ENCODE measurements at places on chromosomes 11 and 22.

GRCh38 chr11:34488855-34489557 is 24.6 kb downstream of the ELF5 start:
- DNase-seq: no peak

DNA sequence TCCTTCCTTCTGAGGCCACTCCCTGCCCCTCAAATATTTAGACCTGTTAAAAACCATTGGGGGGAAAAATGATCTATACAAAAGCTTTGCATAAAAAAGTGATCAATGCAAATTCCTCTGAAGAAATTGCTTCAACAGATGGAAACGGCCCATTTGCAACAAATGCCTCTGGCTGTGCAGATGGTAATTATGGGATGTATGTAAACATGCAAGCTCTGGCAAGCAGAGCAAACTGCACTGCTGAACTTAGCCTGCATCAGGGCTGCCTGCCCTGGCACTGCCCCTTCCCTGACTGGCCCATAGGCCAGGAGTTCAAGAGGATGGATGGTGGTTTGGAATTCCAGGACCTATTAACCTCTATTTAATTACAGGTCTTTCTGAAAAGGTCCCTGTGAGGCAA is 388.7 kb downstream of the MIAT start:
- DNase-seq: peak; percentile 43

- DNase-seq: no peak
These were observed 332.0 kb upstream of the CCDC179 start for GRCh38 chr11:23192256-23192655.

- DNase-seq: no peak
These were observed 12.2 kb downstream of the MPPED2 start for GRCh38 chr11:30573951-30574350.

DNA sequence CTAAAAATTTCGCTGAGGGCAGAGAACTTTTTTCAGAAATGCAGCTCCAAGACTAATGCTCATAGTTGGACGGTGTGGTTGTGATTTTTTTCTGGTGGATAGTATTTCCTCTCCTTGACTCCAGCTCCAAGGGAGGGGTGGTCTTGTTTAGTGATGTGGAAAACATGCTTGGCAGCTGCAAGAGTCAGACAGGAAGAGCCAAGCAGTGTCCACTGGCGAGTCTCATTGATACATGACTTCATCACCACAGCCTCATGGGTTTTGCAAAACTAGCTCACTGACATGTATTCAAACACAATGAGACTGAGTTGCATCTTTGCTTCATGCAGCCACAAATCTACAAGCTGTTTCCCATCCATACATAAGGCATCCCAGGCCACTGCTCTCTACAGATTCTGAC is 7.3 kb upstream of the KCNJ1 start:
- DNase-seq: no peak

- DNase-seq: no peak
These were observed 14.5 kb downstream of the ARVCF start for GRCh38 chr22:20002128-20002527.

DNA sequence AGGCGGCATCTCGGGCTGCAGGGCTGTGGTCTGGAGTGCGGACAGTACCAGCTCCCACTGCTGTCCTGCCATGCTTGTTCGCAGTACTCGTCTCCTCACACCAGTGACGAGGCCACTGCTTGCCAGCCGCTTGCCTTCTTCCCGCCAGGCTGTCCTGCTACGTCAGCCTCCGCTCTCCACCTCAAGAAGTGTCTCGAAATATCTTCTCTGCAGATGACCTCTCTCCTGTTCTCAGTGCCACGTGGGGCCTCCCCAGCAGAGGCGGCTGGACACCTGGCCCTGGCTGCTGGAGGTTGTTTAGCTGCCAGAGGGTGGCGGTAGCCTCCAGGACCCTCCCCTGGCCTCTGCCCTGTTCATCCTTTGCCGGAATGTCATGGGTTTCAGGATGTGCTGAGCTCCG is 3.1 kb upstream of the CCDC188 start:
- no peak for DNase-seq

GRCh38 chr11:31237819-31238760 is 131.4 kb downstream of the DCDC1 start:
- DNase-seq: no peak

GRCh38 chr11:66722745-66723651 is 6.0 kb downstream of the SPTBN2 start:
- no peak for DNase-seq

DNA sequence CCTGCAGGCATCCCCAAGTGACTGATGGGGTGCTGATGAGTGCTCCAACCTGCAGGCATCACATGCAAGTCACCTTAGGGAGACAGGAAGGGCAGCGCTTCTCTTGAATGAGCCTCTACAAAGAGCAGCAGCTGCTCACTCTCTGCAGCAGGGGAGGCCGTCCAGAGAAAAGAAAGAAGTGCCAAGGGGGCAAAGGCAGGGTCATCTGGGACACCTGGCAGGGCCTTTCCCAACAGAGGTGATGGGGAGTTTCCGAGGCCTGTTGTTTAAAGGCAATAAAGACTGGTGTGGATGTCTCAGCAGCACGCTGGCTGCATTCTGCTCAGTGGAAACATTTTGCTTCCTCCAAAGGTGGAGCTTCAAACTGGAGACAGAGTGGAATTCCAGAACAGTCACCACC is 113.7 kb downstream of the ETS1 start:
- DNase-seq: no peak

GRCh38 chr11:34027516-34028408 is 23.8 kb upstream of the CAPRIN1 start:
- DNase-seq: no peak

DNA sequence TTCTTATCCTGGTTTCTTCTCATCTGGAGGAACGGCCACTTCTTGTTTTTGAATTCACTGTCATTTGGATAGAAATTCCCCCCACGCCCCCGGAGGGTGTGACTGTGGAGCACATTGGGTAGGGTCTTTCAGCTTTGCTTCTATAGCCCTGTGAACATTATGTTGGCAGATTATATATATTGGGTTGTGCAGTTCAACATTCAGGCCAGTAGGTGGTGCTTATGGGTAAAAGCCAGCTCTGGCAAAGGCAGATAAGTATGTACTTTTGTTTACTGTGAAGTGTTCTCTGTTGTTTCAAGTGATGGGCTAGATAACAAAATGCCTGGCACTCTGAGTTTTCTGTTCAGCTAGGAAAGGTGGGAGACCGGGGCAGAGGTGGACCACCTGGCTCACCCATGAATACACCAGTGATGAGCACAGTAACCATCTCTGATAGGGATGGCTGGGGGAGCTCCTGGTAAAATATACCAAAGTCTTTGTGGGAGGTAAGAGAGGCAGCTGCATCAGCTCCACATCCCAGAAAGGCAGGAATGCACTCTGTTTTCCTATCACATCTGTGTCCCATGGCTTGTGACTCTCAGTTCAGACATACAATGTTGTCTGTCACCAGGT is 1348.2 kb upstream of the RAG2 start:
- peak; percentile 75 for DNase-seq

DNA sequence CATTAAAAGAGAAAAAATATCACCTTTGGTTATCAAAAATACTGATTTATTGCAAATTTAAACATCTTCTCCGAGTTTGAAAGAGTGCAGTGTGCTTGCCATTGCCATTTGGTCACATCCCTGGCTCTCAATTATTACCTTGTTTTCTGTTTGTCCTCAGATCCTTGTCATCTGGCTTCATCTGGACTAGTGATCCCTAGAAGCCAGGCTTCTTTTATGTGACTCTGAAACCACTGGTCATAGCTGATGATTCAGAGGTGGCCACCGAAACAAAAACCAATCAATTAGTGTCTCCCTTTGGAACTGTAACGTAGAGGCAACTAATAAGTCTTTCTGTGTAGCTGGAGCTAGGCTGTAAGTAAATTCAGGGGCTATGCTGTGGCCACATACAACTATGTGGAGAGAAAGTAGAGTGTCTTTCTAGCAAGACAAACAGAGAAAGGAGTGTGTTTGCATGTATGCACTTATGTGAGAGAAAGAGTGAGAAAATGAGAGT is 237.9 kb downstream of the LUZP2 start:
- DNase-seq: no peak

DNA sequence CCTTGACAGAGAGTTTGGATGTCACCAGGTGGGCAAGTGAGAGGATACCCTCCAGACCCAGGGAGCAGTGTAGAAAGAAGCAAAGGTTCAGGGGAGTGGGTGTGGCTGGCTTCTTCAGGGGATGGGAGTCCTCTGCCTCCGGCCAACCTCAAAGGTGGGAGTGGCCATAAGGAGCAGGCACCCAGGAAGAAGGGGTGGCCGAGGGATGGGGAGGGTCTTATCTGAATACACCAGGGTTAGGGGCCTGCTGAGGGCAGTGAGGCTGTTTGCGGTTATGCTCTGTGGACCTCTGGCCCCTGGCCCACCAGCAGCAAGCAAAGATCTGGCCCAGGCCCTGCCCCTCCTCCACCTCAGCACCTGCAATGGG is 6.2 kb downstream of the NFAM1 start:
- no peak for DNase-seq

GRCh38 chr11:132920451-132921096 is 611.7 kb downstream of the OPCML start:
- no peak for DNase-seq

DNA sequence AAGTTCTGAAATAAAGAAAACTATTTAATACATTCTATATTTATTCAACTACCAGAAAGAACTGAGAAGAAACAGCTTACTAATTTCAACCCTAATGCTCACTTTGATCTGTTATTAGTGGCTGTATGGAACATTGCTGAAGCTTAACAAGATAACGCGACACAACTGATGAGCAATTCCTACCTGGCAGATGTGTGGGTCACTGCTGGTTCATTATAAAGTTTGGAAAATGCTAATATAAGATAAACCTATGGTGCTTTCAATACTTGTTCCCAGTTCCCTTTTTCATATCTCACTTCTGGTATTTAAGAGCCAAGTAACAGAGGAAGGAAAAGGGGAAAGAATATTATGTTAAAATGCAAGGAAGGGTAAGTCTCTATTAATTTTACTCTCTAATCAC is 10.5 kb downstream of the CTSC start:
- DNase-seq: no peak

- no peak for DNase-seq
These were observed 15.8 kb downstream of the SLC25A17 start for GRCh38 chr22:40803321-40803720.

- no peak for DNase-seq
These were observed 127.1 kb downstream of the RASSF10 start for GRCh38 chr11:13136272-13136596.

DNA sequence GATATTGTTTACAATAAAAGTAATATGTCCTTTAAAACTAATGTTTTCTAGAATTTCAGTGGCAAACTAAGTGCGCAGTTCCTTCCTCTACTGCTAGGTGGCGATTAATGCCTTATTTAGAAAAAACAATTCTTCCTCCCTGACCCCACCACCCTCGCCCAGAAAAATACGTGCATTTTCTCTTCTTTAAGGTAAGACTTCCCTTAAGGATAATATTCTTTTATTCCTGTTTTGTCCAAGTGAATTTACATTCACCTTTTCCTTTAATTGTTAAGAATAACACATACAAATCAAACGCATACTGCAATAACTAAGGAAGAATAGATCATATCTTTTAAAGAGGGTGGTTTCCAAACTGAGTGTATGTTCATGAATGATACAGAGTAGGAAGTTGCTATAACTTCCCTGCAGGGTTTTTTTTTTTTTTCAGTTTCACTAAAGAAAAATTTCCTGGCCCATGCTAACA is 17.0 kb upstream of the PSMA1 start:
- peak; percentile 57 for DNase-seq

GRCh38 chr11:13924801-13925327 is 37.7 kb upstream of the SPON1 start:
- no peak for DNase-seq

DNA sequence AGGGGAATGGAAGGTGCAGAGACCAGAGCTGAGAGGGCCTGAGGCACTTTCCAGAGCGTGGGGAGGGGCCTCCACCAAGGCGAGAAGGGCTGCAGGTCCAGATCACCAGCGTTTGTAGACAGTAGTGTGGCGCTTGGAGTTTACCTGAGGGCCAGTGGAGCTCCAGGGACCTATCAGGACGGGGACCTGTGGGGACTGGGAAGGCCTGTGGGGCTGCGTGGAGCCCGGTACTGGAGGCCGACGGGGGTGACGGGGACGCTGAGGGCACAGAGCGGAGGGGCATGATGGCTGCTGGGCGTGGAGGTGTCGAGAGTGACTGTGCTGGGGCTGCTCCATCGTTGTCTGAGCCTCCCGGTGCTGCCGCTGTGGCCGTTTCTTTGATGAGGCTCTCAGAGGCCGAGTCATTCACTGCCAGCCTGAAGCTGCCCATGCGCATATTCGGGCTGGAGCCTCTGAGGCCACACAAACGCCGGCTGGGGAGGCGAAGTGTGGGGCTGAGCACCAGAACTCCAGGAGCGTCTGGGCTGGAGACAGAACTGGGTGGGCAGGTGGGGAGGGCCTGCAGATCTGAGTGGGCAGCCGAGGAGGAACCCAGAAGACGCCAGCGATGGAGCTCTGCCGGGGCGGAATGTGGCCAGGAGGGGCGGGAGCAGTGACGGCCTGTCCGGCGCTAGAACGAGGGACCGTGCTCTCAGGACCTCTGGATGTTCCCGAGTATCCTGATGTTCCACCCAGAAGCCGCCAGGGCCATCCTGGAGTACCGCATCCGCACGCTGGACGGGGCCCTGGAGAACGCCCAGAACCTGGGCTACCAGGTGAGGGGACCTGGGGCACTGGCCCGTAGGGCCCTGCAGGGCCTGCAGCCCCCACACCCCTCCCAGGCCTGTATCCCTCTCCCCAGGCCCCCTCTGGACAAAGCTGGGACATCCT is 2.6 kb downstream of the PGGHG start:
- no peak for DNase-seq

DNA sequence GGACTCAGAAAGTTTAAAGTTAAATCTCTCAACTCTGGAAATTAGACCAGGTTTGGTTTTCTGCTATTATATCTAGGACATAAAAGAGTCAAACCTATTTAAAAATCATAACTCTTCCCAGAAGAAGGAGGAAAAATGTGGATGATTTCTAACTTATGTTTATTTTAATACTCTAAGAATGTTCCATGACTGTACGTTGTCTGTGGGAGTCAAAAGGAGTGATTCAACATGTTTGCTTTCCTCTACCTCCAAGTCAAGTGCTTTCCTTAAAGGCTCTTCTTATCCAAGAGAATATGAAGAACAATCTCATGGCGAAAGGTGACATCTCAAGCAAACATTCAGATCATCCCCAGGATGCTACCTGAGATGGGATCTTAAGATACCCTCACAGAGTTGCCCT is 21.6 kb downstream of the OR51E1 start:
- no peak for DNase-seq

DNA sequence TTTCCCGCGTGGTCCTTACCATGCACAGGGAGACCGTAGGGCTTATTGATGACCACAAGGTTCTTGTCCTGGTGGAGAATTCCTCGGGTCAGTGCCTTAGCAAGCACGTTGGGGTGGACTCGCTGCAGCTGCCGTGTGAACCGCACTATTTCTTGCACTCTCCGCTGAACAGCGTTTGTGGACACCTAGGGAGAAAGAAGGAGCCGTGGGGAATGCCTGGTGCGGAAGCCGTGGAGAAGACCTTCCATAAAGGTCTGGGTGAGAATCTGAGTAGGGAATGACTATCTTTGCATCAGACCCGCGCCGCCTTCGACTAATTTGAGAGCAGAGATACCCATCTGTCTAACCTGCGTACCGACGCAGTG is 597 bp downstream of the RPUSD4 start:
- DNase-seq: no peak

DNA sequence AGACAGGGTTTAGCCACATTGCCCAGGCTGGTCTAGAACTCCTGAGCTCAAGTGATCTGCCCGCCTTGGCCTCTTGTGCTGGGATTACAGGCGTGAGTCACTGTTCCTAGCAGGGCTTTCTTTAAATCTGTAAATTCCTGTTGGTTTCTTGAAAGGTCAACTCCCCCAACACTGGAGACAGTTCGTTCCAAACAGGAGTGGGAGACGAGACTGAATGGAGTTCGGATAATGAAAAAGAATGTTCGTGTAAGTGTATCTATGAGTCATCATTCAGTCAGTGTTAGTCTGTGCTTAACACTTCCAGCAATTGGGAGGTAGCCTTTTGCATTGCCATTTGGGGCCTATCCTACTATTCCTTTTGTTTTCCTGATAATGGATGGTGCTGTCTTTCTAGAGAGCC is 10.0 kb upstream of the BACE1-AS start:
- no peak for DNase-seq

Data from Karpas-422 (cell line).